ENCODE measurements at places on chromosomes 1 and 21.
A peak's percentile ranks its signal among the peaks of the same experiment; 100 is the strongest.

DNA sequence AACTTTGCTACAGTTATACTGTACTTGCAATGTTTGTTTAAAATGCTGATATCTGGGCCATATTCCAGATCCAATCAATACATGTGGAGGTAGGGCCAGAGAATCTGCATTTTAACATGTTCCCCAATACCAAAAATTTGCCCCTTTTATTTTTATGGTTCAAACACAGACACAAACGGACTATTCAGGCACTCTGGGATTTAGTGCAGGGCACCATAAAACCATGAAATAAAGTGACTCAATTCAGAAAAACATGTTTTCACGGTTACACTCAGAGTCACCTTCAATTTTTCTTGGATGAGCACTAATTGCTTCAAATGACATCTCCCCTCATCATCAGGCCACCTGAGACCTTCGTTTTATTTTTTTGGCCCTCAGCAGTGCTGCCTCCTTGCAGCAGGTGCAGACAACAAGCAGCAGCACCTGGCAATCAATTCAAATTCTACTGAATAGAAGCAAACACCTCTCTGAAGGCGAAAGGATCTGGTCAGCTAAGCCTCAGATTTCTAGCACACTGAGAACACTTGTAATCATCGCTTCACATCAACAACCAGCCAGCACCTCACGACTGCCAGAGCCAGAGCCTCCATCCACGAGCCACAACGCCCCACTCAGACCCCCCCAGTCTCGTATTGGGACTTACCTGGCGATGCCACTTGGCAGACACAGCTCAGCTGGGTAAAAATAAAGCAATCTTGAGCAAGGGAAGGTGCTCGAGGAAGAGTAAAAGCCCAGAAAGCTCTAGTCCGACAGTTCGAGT is 1.1 kb downstream of the ERO1B start:
- no peak for DNase-seq

DNA sequence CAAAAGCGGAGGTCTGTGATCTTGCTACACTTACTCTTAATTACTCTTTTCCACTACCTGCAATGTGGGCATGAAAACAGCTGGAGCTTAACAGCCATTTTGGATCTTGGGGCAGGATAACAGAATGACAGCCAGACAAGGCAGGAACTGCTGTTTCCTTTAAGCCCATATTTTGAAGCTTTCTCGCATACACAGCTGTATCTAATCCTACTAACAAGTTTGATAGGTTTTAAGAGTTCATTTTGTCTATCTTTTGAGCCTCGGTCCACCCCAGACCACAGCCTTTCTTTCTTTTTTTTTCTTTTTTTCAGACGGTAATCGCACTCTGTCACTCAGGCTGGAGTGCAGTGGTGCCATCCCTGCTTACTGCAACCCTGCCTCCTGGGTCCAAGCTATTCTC is 42.4 kb upstream of the CRB1 start:
- no peak for DNase-seq

DNA sequence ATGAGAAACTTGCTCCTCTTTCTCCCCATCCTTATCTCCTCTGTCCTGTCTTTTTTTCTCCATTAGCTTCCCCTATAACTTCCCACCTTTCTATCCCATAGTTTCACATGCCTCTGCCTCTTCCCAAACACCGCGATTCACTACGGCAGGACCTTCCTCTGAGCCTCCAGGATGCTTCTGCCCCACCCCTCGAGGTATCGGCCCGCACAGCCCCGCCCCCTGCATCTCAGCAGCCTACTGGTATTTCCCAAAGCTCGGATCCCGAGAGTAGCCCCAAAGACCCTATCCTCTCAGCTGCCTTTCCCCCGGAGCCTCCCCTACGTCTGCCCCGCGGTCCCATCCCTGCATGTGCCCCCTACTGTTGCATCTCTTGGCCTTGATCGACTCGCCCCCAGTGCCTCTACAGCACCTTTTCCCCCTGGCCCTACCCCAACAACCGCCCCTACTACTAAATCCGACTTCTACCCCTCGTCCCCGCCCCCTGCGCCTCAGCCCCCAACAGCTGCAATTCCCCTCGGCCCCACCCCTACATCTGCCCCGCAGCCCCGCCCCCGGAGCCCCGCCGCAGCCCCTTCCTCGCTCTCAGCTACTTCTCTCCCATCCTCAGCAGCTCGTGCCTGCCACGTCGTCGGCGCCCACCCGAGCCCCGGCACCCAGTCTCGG is 512 bp downstream of the PIAS3 start:
- DNase-seq = peak; percentile 91

GRCh38 chr1:10965546-10966226 is 46.8 kb upstream of the TARDBP start:
- DNase-seq = peak; percentile 69

- DNase-seq = no peak
These were observed 34.9 kb downstream of the CENPF start for GRCh38 chr1:214637722-214638458.

- peak; percentile 92 for DNase-seq
These were observed 9.2 kb downstream of the FCMR start for GRCh38 chr1:206912445-206913095.

- DNase-seq = no peak
These were observed 175.6 kb upstream of the DAB1 start for GRCh38 chr1:57599236-57599994.

GRCh38 chr1:17655169-17655568 is 100.0 kb upstream of the ACTL8 start:
- DNase-seq = no peak

GRCh38 chr21:38938343-38938742 is 132.6 kb downstream of the ETS2 start:
- DNase-seq = no peak

- no peak for DNase-seq
These were observed 44.6 kb downstream of the UBE2U start for GRCh38 chr1:64248065-64248464.

GRCh38 chr1:172211221-172211620 is 209.3 kb upstream of the C1orf105 start:
- no peak for DNase-seq

- no peak for DNase-seq
These were observed 96.4 kb upstream of the PPP2R5A start for GRCh38 chr1:212188599-212189351.

GRCh38 chr21:45153358-45154318 is 79.3 kb downstream of the ADARB1 start:
- DNase-seq = peak; percentile 82

- DNase-seq = peak; percentile 93
These were observed 5.1 kb upstream of the SSR2 start for GRCh38 chr1:156025876-156026275.

DNA sequence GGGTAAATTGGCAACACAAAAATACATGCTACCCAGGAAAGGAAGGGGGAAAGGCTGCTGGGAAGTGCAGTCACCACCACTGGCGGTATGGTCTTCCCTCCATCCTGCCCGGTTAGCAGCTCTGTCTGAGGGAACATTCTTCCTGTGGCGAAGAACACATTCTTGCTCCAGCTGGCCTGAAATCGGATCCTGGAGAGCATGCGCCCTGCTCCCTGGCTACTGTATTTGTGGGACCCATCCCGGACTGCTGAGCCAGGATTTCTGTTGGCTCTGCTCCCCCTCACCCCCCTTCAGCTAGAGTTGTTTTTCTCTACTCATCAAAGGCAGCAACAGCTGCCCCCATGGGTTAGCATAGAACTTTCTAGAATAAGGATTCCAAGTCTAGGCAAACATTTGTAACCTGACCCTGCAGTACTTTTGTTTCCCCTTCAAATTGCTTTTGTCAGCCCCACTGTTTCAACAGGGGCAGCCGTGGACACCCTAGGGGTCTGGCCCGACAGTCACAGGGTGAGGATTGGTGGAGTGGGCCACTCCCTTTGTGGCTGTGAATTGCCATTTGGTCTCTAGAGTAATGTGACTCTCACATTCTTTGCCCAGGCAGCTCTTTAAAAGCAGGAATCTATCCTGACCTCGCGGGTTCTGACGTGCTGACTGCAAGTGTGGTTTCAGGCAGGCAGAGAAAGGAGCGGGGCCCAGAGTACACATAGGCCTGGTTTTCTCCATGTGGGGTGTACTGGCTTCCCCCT is 157.7 kb downstream of the TOMM20 start:
- peak; percentile 86 for DNase-seq

- DNase-seq = no peak
These were observed 35.1 kb downstream of the LRRC42 start for GRCh38 chr1:53981220-53981619.

DNA sequence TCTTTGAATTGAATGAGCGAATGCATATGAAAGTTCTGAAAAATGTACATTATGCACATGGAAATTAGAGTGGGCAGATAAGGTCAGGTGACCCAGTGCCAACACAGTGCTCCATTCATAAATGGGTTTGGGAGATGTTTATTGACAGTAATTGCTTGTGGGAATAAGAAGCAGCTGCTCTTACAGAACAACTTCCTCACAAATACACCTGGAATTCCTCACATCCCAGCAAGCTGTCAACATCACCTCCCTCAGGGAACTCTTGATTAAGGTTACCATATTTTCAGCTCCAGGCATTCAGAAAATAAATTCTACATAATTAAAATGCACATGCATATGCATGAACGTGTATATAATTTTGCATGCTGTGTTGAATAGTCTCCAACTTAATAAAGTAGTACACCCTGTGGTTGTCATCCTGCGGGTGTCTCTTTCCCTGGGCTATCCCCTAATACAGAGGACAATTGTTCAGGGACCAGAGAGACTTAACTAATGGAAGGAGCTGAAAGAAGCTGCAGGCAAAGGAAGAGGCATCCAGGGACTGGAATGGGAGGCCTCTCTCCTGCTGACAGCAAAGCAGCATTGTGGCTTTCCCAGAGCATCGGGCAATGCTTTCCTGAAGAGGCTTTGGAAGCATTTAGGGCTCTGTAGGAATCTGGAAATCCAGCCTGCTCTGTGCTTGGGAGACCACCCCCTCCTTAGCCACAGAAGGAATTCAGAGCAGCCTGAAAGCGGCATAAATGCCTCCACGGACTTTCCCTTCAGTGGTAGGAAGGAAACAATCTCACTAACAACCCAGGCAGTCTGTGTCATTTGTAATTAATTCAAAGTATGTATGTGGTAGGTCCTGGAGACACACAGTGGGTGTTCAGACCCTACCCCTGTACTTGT is 55.2 kb upstream of the GNG12 start:
- peak; percentile 46 for DNase-seq

DNA sequence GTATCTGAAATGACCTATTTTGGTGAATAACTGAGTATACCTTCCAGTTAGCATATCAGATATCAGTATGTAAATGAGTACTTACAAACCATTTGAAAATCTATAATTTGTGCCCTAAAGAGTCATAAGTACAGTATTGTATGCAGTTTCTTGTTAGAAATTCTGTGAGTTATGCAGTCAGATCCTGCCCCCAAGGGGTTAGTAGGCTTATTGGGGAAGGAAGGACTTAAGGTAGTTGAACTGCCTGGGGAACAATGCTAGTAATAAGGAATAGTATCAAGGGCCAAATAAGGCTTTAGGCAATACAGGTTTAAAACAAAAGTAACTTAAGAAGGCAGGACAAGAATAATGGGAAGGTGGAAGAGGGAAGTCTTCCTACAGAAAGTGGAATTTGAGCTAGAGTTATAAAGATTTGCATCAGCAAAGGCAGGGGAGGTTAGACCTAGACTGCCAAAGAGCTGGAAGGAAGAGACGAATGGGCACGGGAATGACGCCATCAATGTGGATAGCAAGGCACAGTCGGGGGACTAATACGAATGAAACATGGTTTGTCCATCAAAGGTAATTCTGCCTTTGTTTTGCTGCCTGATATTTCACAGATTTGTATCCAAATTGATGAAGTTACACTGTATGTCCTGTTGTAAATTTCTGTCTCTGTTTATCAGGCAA is 182.9 kb upstream of the DPYD start:
- DNase-seq = no peak

DNA sequence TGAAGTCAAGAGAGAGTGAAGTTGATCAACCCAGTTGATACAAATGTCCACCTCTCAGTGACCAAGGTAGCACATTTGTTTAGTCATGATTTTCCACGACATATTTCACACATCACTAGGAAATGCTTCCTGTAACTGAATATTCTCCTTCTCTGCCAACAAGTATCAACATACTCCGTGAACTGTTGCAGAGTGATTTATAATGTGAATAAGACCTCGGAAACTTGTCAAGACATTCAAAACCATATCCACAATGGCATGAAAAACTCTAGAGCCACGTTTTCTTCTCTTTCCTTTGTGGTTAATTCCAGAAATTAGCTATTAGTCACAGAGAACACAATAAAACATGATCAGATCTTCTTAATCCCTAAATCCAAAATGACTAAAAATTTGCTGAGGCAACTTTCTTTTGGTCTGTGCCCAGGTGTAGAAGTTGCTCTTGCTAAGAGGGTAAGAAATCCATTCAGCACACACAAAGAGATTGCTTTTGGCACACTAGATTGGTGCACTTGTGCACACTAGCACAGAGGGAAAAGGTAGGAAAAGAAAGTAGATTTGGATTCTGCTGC is 244.3 kb upstream of the NRIP1 start:
- no peak for DNase-seq

DNA sequence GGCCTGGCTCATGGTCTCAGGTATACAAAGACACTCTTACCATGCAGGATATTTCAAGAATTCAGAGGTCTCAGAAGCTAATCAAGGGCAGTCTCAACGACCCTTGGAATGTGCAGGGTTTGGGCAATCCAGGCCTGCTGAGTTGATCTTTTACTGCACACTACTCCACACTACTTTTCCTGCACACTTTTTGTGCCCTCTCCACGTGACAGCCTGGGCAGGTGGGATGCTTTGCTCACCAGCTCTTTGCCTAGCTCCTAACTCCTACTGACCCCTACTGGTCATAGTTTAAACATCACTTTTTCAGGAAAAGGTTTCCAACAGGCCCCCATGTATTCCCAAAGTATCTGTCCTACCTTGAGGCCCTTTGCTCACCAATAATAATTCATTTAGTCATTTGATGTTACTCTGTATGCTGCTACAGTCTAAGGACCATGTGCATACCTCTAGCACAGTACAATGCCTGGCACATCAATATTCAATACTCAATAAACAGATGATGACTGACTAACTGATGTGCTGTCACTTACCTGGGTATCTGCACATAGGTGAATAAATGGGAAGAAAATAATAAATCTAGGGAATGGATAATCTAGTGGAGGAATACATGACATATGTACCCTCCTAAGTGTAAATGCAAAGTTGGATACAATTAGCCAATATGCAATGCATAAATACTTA is 9.6 kb downstream of the DUSP23 start:
- DNase-seq = peak; percentile 34

GRCh38 chr1:107010582-107010981 is 45.9 kb upstream of the PRMT6 start:
- DNase-seq = no peak

Measured in osteoblast (primary cell).